Memory B cell (primary cell): ENCODE measurements at places on chromosomes 3 and 15.

DNA sequence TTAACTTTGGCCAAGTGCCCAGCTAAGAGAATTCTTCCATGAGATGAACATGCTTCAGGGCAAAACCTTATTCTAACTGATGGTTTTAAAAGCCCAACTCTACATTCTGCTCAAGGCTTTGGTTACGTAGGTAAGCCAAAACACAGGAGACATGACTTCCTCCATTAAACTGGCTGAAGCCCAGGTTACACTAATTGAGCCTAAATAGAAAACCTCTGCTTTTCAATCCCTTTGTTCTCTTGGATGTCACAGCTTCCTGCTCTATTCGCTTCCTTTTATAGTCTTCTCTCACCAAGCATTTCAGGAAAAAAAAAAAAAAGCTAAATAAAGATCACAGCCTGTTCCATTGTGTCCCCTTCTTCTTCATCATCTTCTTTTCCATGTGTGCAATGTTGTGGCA lies 420.4 kb downstream of the TIGIT start:
- DNase-seq: no peak

- DNase-seq: no peak
Measured at GRCh38 chr3:168272343-168272985, 176.7 kb upstream of the GOLIM4 start.

DNA sequence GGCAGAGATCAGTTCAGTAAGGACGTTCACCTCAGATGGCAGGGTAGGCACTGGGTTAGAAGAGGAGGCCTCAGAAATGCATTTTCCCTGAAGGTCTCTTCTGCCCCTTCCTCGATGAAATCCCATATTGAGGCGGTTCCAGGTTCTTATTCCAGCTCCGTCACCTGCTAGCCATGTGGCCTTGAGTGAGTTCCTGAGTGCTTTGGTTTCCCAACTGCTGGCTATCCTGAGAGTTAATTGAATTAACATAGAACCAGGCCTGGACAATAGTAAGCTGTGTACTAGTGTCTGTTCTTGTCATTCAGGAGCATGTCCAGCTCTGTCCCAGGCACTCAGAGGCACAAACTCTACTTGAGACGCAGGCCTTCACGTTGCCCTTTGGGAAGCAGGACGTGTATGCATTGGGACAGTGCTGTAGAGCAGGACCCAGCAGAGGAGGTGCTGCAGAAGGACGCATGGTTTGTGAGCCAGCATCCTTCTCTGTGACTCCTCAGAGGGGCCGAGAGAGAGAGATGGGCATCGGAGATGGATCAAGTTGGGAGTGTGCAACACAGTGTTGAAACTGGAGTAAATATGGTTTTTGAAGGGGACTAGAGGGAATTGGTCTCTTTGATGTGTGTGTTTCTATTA lies 114.2 kb downstream of the ASB7 start:
- no peak for DNase-seq

- no peak for DNase-seq
Measured at GRCh38 chr15:88385078-88385700, 82.0 kb downstream of the MRPL46 start.

- no peak for DNase-seq
Measured at GRCh38 chr15:45414215-45414885, 36.0 kb upstream of the GATM start.

DNA sequence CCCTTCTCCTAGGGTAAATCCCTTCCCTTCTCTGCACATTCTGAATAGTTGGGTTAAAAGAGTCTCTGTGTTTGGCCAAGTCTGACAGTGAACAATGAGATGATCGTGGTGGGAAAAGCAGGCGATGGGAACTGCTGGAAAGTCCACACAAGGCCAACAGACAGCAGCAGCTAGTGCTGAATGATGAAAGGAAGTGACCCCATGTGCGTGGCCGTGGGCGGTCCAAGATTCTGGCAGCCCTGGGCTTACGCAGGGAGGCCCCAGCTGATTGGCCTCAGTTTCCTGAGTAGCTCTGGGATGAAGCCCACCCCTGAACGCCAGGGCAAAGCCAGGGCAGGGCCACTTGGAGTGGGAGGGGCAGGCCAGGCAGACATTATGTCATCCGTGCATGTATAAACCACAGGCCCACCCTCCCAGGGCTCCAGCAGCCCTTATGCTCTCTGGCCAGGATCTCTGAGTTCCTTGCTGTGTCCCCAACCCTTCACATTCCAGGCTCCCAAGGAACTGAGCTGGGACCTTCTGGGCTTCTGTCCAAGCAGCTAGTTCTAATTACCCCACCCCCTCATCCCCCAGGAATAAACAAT lies 57.8 kb downstream of the CDC25A start:
- no peak for DNase-seq

GRCh38 chr3:99131876-99132275 lies 230.4 kb upstream of the DCBLD2 start:
- no peak for DNase-seq

DNA sequence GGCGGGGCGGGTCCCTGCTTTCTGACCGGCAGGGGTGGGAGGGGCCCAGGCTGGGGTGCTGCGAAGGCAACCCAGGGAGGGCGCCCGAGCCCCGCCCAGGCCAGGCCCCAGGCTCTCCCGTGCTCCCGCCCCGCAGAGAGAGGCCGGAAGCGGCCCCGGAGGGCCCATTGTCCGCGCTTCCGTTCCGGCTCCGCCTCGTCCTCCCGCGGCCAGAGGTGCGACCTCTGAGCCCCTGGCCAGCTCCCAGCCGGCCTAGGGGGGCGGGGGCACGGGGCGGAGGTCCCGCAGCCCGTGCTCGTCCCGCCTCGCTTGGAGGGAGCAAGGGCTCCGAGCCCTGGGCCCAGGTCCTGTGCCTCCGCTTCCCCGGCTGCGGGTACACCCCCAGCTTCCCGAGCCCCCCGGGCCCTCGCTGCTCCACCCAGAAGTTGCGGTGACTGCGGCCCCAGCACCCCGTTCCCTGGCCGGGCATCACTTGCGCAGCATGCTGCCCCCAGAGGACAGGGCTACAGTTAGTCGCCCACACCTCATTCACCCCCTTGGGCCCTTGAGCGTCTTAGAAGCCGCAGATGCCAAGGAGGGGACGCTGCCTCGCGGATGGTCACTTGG lies 20.4 kb upstream of the PLXND1 start:
- DNase-seq: peak; percentile 53

DNA sequence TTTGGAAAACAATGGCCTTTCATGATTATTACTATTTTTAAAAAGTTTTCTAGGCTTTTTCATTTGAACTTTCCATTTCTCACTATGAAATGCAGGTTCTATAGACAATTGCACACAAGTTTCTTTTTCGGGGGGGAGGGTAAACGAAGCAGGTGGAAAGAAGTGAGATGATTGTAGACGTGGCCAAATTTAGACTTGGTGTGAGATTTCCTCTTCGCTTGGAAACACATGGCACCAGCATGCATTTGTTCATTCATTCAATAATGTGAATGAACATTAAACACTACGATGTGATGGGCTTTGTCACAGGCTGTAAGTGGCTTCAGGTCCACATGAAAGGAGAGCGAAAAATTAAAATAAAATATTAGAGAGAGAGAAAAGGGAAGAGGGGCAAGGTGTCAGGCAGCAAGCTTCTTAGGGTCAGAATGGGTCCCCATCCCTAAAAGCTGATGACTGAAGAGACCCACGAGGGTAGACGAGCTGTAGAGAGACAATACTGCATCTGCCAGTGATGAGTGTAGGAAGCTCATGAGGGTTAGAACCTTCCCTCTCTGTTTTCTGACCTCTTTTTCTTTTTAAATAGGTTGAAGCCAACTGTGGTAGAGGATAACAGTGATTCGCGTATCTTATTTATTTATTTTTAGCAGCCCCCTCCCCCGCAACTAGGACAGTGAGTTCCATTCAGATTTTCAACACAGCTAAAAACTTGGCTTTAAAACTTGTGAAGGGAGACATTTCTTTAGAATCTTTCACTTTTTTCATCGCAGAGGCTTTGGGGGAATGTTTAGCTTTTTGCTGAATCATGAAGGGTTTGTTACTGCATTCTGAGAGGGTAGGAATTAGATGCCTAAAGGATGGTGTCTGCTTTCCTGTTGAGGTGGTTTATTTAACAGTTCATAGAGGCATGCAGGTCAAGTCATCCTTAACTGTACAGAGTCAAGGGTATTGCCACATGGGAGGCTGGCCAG lies 36.2 kb downstream of the GAP43 start:
- no peak for DNase-seq

- DNase-seq: no peak
Measured at GRCh38 chr3:13546667-13547171, 2.2 kb upstream of the FBLN2 start.

DNA sequence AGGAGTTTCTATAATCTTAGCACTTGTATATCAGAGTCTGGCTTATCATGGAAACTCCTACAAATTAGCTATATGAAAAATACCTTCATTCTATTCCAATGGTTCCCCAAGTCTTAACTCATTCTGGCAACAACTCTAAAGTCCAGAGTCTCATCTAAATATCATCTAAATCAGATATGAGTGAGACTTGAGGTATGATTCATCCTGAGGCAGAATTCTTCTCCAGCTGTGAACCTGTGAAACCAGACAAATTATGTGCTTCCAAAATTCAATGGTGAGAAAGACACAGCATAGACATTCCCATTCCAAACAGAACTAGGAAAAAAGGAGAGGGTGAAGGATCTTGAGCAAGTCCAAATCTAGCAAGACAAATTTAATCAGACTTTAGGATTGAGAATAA lies 138.8 kb downstream of the THRB start:
- no peak for DNase-seq

DNA sequence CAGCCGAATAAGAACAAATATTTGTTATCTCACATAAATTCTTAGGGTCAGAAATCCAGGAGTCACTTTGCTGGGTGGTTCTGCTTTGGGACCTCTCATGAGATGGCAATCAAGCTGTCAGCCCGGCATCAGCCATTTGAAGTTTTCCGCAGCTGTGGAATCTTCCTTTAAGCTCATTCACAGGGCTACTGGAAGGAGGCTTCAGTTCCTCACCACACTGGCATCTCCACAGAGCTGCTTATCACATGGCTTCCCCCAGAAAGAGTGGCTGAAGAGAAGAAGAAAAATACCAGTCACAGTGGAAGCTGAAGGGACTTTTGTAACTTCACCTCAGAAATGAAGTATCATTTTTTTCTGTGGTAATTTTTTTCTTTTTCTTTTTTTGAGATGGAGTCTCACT lies 267.7 kb downstream of the CHL1 start:
- DNase-seq: no peak

DNA sequence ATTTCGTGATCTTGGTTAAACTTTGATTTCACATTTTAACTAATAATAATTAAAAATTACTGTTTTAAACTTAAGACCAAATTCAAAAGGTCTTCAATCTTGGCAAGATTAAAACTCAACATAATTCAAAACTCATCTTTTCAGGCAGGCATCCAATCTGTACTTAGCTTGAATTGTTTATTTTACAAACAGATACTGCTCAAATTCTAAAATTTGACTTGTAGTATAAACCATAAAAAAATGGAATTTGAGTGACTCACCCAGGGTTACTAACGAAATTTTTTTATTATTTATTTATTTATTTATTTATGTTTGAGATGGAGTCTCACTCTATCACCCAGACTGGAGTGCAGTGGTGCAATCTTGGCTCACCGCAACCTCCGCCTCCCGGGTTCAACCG lies 64.4 kb downstream of the GAP43 start:
- DNase-seq: no peak

GRCh38 chr3:46955157-46955556 lies 21.4 kb downstream of the CCDC12 start:
- no peak for DNase-seq
